ENCODE measurements at places on chromosomes 3 and 15.

DNA sequence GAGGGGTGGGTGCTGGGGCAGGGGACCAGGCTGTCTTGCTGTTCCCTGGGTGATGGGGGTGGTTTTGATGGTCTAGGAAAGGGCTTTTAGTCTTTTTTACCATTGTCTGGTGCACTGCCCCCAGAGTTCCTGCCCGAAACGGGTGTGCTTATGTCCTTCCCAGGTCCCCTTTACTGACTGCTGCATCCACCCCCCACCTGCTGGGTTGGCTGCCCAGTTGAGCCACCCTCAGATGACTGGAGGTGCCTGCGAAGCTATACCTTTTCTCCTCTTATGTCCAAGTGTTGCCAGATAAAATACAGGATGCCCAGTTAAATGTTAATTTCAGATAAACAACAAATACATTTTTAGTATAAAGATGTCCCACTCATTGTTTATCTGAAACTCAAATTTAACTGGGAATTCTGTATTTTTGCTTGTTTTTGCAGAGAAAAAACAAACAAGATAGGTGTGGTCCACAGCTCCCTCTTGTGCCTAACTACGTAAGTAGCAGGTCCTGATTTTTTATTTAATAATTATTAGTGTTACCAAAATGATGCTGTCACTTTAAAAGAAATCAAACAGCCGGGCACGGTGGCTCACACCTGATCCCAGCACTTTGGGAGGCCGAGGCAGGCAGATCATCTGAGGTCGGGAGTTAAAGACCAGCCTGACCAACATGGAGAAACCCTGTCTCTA lies 6.1 kb upstream of the RPP14 start:
- peak; percentile 36 for DNase-seq

DNA sequence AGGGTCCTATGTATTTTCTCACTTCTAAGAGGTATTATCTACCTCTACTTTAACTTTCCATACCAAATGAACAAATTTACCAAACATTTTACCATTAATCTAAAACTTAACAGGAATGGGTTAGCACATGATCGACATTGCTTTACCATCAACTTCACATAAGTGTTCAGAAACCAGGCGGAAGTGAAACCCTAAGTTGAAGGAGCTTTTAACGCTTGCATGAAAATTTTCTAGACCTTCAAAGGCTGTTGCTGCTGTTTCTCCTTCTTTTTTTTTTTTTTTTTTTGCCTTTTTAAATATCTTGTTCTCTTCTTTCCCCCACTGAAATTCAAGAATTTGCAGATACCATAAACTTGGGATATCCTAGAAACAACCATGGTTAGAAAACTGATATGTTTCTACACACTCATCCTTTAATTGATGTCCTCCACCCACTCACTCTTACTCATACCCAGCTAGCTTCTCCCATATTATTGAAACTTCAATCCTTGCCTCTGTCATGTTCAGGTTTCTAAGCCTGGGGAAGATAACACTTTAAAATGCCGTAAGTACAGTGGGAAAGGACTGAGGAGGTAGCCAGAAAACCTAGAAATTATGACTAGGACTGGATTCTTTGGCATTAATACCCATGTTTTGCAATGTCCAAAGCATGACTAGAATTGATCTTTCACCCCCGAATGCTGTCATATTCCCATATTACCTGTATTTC lies 24.7 kb downstream of the MYO5A start:
- DNase-seq: no peak

DNA sequence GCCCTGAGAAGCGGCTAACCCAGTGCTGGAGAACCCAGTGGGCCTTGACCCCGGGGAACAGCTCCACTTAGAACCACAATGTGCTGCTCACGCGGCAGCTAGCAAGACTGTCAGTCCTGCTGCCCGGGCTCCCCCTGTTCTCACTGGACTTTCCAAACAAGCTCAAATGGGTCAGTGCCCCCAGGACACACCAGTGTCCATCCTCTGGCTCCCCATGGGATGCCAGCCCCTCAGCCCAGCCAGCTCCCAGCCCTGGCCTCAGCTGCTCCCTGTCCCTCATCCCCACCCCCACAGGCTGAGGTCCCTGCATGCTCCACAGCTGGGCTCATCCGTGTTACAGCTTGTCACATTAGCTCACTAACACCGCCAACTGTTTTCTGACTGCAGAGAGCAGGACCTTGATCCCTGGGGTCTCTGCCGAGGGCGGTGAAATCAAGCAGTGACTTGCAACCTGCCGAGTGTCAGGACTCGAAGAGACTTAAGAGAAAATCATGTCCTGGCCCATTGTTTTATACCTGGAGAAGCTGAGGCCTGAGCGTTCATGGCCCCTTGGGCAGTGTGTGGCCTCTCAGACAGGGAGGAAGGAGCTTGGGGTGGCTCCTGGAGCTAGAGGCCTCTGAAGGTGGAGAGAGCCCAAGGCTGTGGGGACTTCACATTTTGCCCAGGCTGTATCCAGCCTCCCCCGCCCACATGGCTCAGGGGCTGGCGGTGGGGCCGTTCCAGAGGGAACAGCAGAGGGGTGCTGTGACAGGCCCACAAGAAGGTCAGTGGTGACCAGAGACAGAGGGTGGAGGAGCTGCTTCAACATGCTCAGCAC lies 157.5 kb downstream of the MEGF11 start:
- no peak for DNase-seq

DNA sequence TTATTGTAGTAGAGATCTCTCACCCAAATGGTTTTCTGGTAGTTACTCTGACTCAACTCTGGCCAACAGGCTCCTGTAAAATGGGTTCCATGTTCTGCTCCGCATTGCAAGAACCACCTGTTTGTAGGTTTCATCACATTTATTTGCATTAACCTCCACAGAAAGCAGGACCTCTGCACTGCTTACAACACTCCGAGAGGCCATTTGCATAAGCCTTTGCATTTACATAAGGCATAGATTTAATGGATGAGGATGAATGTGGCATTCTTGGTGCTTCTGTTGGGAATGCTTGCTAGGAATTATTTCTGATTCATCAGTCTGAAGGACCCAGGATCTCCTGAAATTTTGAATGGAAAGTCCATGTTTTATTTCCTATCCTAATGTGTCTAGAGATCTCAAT lies 320.1 kb downstream of the ZNF621 start:
- no peak for DNase-seq

GRCh38 chr3:64484289-64484992 lies 203.4 kb downstream of the ADAMTS9 start:
- DNase-seq: peak; percentile 84

DNA sequence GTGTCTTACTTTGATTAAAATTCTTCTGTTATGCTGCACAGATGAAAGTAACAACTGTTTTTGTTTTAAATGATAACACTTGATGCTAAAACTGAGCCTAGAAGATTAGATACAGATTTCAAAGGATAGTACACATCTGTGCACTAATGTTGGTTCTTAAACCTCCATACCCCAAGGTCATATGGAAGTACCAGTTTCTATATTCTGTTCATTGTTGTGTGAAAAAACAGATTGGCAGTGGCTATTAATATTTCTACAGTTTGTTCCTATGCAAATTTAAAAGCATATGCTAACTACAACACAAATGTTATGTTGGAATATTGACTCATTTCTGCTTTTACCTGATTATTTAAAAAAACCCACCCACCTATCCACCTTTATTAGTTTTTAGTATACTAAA lies 32.0 kb upstream of the GBE1 start:
- DNase-seq: no peak

GRCh38 chr15:34047893-34048775 lies 9.1 kb upstream of the AVEN start:
- DNase-seq: peak; percentile 78

GRCh38 chr3:174110761-174111160 lies 713.2 kb downstream of the NLGN1 start:
- DNase-seq: no peak

- no peak for DNase-seq
Observed at GRCh38 chr3:58064923-58065638, 56.9 kb downstream of the FLNB start.

- no peak for DNase-seq
Observed at GRCh38 chr15:96870580-96870979, 540.1 kb downstream of the NR2F2 start.

GRCh38 chr3:15339786-15340215 lies 7.4 kb upstream of the SH3BP5 start:
- DNase-seq: peak; percentile 59

DNA sequence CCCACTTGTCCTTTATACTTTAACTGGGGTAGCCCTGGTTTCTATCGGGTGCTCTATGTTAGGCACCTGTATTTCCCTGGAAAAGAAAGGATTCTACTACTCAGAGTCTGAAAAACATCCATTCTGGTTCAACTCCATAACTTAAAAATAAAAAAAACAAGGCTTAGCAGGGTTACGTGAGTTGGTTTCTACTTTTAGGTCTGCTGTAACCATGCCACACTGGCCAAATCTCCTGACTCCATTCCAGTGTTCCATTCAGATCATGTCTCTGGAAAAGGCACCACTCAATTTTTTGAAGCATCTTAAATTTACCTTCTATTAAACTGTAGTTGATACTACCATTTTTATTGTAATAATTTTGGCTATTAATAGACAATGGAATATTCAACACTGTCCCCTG lies 62.1 kb downstream of the CAPN3 start:
- DNase-seq: no peak

DNA sequence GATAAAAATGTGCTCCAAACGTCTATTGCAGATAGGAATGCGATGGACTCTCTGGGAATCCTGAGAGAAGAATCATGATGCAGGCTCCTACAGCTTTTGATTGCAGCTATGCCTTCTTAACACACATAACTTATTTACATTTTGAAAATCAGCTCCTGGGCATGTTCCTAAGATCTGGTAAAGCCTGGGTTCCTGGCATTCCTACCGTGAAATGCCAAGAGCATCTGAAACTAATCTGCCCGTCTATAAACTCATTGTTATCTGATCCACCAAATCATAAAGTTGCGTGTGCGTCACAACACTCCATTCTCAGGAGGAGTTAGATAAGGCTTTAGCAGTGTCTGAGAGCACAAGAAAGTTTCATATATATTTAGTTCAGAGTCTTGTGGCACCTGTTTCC lies 79.0 kb upstream of the VGLL3 start:
- peak; percentile 12 for DNase-seq

DNA sequence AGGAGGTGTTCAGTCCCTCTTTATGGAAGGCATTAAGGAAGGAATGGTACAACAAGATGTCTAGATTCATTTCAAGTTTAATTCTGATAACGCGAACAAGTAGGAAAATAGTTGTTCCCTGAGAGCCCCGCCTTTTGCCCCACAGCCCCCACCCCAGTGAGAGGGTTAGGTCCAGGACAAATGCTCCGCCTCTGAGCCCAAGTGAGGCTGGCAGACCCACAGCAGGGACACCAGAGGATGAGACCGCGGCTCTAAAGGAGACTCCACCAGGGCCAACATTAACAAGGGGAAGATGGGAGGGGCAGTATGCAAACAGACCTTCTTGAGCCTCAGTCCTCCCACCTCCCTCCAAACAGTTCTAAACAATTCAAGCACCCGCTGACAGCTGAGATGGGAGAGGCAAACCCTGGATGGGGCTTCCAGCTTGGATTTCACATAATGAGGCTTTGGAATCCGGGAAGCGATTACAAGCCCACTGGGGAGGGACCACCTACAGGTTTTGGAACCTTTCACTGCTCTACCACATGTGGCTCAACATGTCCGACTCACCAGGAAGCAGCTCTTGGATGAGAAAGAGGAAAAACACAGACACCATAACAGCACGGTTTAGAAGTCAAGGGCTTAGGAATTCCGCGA lies 42.9 kb upstream of the IREB2 start:
- DNase-seq: peak; percentile 50

- peak; percentile 75 for DNase-seq
Observed at GRCh38 chr15:92385096-92385495, 8.6 kb upstream of the ST8SIA2 start.

GRCh38 chr3:50373146-50374051 lies 14.1 kb upstream of the TMEM115 start:
- DNase-seq: no peak

- DNase-seq: peak; percentile 98
Observed at GRCh38 chr3:54882129-54882833, 45.6 kb downstream of the LRTM1 start.

DNA sequence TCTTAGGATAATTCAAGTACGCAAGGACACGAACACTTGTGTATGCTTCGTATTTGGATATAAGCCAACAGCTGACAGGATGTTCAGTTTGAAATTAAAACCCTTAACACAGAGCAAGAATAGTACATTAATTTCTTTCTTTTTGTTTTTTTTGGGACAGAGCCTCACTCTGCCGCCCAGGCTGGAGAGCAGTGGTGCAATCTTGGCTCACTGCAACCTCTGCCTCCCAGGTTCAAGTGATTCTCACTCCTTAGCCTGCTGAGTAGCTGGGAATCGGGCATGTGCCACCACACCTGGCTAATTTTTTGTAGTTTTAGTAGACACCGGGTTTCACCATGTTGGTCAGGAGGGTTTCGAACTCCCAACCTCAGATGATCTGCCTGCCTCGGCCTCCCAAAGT lies 32.4 kb downstream of the TOMM70 start:
- no peak for DNase-seq
